ENCODE measurements at places on chromosomes 1 and 21.

GRCh38 chr1:214404571-214405213 is 123.7 kb downstream of the SMYD2 start:
- DNase-seq = no peak

GRCh38 chr1:87457408-87457807 is 128.7 kb downstream of the LMO4 start:
- no peak for DNase-seq

DNA sequence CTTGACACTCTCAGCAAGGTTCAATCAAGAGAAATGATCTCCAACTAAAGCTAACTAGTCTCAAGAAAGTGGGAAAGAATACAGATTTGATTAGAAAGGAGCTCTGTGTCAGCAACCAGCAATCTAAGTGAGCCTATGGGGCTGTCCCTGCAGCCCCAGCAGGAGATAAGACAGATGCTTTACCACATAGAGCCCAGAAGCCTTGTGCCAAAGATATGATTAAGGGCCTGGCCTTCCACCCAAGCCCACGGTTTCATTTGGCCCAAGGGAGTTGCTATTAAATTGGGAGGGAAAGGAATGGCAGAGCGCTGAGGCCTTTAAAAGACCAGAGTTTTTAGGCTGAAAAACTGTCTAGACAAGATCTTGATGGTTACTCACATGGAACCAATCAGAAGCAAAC is 74.8 kb downstream of the HLCS start:
- DNase-seq = no peak

GRCh38 chr1:95118067-95118499 is 928 bp downstream of the TLCD4 start:
- no peak for DNase-seq

DNA sequence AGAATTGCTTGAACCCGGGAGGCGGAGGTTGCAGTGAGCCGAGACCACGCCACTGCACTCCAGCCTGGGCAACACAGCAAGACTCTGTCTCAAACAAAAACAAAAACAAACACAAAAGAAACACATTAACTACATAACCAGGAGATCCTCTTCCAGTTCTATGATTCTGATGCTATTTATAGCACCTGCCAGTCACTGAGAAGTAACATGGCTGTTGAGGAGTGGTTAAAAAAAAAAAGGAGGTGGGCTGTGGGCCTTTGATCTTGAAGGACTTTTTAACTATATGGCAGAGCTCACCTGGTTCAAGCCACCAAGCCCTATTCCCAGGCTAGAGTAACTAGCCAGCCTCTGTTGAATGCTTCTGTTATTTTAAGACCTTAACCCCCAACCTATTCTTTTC is 148.8 kb downstream of the ZBTB18 start:
- DNase-seq = no peak
